Stimulated activated CD8-positive, alpha-beta memory T cell treated with anti-CD3 and anti-CD28 coated beads, Interleukin-12 subunit alpha, Interleukin-12 subunit beta, amount 100 ng/mL, for 1 hour (primary cell): ENCODE measurements at places on chromosomes 11 and 22.

- no peak for DNase-seq
These were observed 17.9 kb upstream of the PDE3B start for GRCh38 chr11:14625586-14626205.

DNA sequence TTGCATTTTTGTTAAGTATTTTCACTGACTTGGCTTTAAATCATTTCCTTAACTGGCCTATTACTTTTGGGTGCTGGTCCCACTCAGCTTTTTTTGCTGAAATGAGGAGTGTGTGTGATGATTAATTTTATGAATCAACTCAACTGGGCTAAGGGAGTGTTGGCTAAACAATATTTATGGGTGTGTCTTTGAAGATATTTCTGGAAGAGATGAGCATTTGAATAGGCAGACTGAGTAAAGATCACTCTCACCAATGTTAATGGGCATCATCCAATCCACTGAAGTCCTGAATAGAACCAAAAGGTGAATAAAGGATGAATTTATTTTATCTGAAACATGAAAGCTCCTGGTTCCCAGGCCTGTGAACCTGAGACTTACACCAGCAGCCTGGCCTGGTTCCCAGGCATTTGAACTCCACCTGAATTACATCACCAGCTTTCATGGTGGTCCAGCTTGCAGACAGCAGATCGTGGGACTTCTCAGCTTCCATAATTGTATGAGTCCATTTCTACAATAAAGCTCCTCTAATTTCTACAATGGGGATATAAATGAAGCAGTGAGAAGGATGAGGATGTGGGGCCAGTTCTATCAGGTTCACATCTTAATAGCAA, 241.3 kb upstream of the ZC3H12C start:
- no peak for DNase-seq

- no peak for DNase-seq
These were observed 651.1 kb downstream of the METTL15 start for GRCh38 chr11:28759311-28759710.

- DNase-seq = no peak
These were observed 1.4 kb upstream of the NXF1 start for GRCh38 chr11:62806611-62807121.

DNA sequence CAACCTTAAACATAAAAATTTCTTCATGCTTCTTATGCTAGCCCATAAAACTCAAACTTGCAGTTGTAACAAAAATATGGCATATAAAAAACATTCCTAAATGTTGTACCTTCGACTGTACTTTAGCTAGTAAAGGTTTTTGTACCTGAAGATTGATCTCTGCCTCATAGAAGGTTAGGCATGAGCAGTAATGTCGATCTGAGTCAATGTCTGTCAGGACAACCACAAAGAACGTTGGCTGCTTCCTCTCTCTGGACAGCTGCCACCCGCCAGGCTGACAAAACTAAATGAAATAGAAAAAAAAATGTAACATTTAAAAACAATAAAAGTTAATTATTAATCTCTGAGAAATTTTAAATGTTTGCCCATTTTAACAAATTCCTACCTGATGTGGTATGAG, 251.3 kb downstream of the SBF2 start:
- DNase-seq = no peak

- DNase-seq = no peak
These were observed 33.6 kb upstream of the PARVG start for GRCh38 chr22:44147008-44147645.

GRCh38 chr22:24444729-24445466, 17.5 kb downstream of the ADORA2A start:
- no peak for DNase-seq
